ENCODE measurements at places on chromosomes 4 and X. TPM values are rescaled to one million over a fixed set of nuclear protein-coding genes. Genes with fewer than 3 reads are reported as not detected.

- H3K27me3 ChIP-seq: no peaks in the 10 kb centered on the region
- no peaks in the 10 kb centered on the region for H3K36me3 ChIP-seq
- no peak for DNase-seq
- no peak overlapping the region for H3K4me3 ChIP-seq
These were observed 581.2 kb upstream of the IGFBP7 start for GRCh38 chr4:57691370-57691769.

DNA sequence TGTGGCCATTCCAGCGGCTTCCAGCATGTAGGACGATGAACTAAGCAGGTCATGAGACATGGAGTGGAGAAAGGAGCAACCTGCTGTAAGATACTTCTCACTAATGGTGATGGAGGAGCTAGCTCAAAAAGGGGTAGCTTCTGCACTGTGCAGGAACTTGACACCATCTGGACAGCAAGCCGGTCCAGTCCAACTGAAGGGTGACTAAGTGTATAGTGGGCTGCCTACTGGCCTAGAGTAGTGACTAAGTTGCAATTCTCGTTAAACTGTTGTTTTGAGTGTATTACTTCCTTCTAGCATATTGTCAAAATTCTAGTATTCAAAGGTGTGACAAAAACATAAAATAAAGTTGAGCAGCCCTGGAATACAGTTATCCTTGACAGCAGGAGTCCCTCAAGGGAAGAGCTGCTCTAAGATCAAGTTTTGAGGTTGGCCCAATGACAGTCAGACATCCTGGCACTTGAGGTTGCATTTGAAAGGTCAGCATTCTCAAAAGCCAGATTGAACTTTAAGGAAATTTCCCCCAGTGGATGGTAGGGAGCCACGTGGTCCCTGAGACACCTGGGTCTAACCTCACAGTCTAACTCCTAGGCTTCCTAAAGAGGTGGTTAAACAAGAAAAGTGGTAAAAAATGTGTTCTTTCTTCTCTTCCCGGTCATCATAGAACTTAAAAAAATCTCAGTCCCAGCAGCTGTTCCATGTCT, 8.0 kb downstream of the CETN2 start:
- no peak for DNase-seq
- H3K4me1 ChIP-seq: no peaks in the 10 kb centered on the region
- no peak overlapping the region for H3K4me3 ChIP-seq
- peaks cover 10% of the 10 kb centered on the region for H3K27me3 ChIP-seq
- H3K36me3 ChIP-seq: no peaks in the 10 kb centered on the region

DNA sequence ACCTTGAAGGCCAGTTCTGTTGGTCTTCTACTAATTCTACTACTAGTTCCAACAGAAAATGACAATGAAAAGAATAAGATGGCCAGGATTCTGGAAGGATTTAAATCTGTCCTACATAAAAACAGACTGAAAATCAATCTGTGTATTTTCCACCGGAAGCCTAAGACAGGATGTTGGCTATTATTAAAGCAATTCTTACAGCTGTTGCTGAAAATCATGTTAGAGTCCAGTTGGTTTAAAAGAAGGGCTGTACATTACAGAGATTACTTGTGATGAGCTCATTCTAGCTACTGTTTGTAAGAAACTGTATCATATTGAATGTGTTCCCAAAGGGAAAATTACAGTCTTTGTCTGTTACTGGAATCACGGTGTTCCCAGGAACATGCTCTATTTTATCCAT, 54.8 kb upstream of the MAGEB16 start:
- H3K4me3 ChIP-seq: no peak overlapping the region
- H3K4me1 ChIP-seq: no peaks in the 10 kb centered on the region
- H3K27me3 ChIP-seq: no peaks in the 10 kb centered on the region
- DNase-seq: no peak

DNA sequence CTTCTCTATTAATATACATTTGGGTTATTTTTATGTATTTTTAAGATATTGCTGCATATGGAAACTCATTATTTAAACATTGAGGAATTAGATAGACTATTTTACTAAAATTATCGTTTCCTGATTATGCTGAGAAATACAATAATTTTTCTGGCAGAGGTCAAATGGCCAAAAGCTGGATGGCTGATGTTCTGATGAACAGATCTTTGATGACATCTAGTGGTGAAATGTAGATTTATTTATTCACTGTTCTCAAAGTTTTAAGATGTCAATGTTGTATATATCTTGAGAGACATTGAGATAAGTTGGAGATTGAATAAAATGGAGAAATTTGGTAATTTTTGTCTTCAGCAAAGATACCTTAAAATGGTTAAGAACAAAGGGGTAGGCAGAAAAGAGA, 96.2 kb downstream of the UGT8 start:
- H3K36me3 ChIP-seq: no peaks in the 10 kb centered on the region
- no peaks in the 10 kb centered on the region for H3K27me3 ChIP-seq
- no peak overlapping the region for H3K4me3 ChIP-seq
- no peak for DNase-seq
- peaks cover 9% of the 10 kb centered on the region for H3K4me1 ChIP-seq

- peaks cover 5% of the 10 kb centered on the region for H3K4me1 ChIP-seq
- no peak for DNase-seq
- no peaks in the 10 kb centered on the region for H3K27me3 ChIP-seq
- peak overlapping the region; percentile 87 for H3K27ac ChIP-seq
- peak overlapping the region; percentile 69 for H3K4me3 ChIP-seq
These were observed 848 bp upstream of the KCND1 start for GRCh38 chrX:48972220-48973164.

DNA sequence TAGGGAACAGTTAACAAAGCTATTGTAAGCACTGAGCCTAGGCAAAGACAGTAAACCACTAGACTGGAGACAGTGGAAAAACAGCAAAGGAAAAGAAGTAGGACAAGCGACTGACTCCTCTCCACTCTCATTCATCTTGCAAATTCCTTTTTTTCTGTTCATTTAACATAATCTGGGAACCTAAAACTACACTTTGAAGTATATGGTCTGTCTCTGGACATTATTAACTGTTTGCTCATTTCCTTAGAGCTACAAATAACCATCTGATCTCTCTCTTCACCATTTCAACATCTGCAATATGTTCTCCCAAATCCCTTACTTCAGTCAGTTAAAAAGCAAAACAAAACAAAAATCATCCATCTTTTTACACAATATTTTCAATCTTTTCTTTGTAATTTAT, 642 bp downstream of the HMGN5 start:
- no peaks in the 10 kb centered on the region for H3K27me3 ChIP-seq
- no peak for DNase-seq
- peak overlapping the region; percentile 91 for H3K4me3 ChIP-seq
- H3K27ac ChIP-seq: peak overlapping the region; percentile 98
- peaks cover 6% of the 10 kb centered on the region for H3K36me3 ChIP-seq

DNA sequence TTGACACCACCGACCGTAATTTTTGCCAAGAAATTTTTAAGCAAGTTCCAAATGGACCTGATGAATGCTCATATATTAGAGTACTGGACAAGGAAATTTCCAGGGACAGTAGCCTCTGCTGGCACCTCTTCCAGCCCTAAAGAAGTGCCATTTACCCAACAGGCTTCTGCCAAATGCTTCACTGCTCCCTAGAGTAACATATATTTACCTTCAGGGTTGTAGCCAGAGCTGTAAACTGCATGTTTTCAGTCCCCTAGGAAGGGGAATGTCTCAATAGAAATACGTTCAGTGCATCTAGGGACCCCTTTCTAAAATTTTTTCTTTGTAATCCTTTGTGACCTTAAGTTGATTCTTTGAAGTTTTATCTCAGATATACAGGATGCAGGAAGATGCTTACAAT, 143.1 kb upstream of the SMAD1 start:
- no peak overlapping the region for H3K27ac ChIP-seq
- no peaks in the 10 kb centered on the region for H3K36me3 ChIP-seq
- H3K4me3 ChIP-seq: no peak overlapping the region
- H3K27me3 ChIP-seq: no peaks in the 10 kb centered on the region
- DNase-seq: no peak

DNA sequence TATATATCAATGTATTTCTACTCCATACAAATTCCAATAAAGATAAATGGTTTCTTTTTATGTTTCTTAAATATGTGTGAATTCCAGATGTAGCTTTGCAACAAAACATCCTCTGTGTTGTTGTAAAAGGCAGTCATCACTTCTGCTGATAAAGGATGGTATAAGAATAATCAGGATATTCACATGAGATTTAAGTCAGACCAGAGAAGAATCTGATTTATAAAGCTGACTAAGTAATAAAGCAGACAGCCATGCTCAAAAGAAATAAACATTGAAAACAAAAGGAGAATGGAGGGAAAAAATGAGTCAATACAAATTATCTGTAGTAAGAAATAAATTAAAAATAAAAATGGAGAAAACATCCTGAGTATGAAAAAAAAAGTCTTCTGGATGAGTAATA, 27.0 kb upstream of the SLC7A11 start:
- H3K27ac ChIP-seq: no peak overlapping the region
- no peak overlapping the region for H3K4me3 ChIP-seq
- H3K36me3 ChIP-seq: no peaks in the 10 kb centered on the region
- no peak for DNase-seq
- peaks cover 2% of the 10 kb centered on the region for H3K4me1 ChIP-seq

- H3K36me3 ChIP-seq: no peaks in the 10 kb centered on the region
- no peak overlapping the region for H3K4me3 ChIP-seq
- DNase-seq: no peak
- H3K27ac ChIP-seq: no peak overlapping the region
- no peaks in the 10 kb centered on the region for H3K27me3 ChIP-seq
These were observed 20.9 kb upstream of the RAB40A start for GRCh38 chrX:103540145-103540544.

DNA sequence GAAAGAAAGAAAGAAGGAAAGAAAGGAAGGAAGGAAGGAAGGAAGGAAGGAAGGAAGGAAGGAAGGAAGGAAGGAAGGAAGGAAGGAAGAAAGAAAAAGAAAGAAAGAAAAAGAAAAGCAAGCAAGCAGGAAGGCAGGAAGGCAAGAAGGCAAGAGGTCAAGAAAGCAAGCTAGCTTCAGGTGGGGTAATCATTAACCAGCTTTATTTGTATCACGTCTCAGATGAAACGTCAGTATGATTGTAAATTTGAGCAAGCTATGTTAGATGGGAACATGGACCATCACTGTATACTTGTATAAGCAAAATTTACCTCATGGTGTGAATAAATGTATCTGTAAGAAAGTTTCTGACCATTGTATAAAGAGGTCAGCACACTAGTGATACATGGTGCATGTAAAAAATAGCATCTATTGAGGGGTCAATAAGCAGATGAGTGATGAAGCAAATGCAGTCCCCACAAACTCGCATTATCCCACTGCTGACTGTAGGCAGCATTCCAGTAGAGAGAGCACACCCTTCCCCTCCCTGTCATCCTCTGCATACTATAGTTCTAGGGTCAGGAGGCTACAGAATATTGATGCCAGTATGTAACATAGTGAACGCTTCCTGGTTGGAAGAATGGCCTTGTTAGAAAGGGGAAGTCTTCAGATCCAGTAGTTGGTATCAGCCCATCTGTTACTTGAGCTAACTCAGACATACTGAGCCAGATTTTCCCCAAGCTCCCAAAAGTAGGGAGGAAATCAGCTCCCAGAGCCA, 16.5 kb upstream of the KLHL34 start:
- no peak for DNase-seq
- H3K27me3 ChIP-seq: no peaks in the 10 kb centered on the region
- H3K4me1 ChIP-seq: peaks cover 3% of the 10 kb centered on the region
- peak overlapping the region; percentile 24 for H3K27ac ChIP-seq
- no peaks in the 10 kb centered on the region for H3K36me3 ChIP-seq
- no peak overlapping the region for H3K4me3 ChIP-seq

- H3K27me3 ChIP-seq: no peaks in the 10 kb centered on the region
- no peak for DNase-seq
- H3K4me1 ChIP-seq: peaks cover 34% of the 10 kb centered on the region
These were observed 141.3 kb downstream of the MGST2 start for GRCh38 chr4:139806929-139807328.

- no peaks in the 10 kb centered on the region for H3K36me3 ChIP-seq
- H3K27me3 ChIP-seq: no peaks in the 10 kb centered on the region
- DNase-seq: no peak
- H3K4me3 ChIP-seq: no peak overlapping the region
These were observed 323.6 kb upstream of the DIPK2B start for GRCh38 chrX:45524296-45524695.

DNA sequence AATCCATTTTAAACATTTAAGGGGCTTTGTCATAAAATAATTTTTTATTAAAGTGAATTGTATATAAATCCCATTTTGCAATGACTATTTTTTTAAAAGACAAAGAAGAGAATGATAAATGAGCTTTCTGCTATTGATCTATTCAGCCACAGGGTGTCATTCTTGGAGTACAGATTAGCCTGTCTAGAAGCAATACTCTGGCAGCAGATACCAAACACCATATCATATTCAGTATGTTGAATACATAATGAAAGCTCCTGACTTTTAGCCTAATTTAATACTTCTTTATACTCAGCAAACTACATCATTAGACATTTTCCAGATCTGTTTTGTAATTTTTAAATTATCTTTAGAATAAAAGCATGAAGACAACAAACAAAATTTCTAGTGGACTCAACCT, 496.3 kb downstream of the PDGFC start:
- DNase-seq: no peak
- H3K36me3 ChIP-seq: no peaks in the 10 kb centered on the region
- no peak overlapping the region for H3K4me3 ChIP-seq
- H3K27ac ChIP-seq: no peak overlapping the region

DNA sequence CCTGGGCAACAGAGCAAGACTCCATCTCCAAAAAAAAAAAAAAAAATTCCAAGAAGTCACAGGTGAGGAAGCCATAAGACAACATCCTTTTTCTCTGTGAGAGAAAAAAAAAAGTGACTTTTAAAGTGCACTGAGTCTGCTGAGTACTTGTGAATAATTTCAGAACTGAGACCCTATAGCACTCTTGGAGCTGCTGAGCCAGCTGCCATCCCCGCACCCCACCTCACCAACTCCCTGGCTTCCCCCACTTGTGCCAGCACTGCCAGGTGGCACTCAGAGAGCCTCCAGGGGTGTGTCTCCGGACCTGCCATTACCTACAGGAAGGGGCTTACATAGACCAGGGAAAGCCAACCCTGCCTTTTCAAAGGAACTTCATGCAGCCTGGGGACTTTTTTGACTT, 39.2 kb upstream of the HS3ST1 start:
- H3K27me3 ChIP-seq: no peaks in the 10 kb centered on the region
- H3K27ac ChIP-seq: no peak overlapping the region
- H3K4me1 ChIP-seq: peaks cover 11% of the 10 kb centered on the region
- no peak overlapping the region for H3K4me3 ChIP-seq

- no peak for DNase-seq
- H3K4me1 ChIP-seq: no peaks in the 10 kb centered on the region
- H3K4me3 ChIP-seq: no peak overlapping the region
These were observed 144.2 kb downstream of the PDLIM5 start for GRCh38 chr4:94595880-94596483.

DNA sequence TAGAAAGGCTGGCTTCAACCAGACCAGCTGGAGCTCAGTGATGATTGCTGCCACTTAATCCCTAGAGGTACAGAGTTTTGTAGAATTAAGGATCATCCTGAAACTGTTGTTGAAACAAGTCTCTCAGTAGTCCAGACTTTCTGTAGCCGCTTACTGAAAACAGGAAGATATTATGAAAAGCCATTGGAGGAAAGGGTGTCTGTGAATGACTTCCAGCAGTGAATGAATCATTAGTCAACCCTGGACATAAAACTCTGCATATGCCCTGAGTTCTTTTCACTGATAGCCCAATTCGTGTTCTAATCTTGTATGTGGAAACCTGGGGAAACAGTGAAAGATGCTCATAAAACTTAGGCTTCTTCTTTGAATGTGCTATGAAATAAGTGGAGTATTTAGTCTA, 14.8 kb downstream of the HOPX start:
- DNase-seq: no peak
- H3K27me3 ChIP-seq: peaks cover 38% of the 10 kb centered on the region
- no peaks in the 10 kb centered on the region for H3K36me3 ChIP-seq
- H3K27ac ChIP-seq: no peak overlapping the region
- H3K4me1 ChIP-seq: no peaks in the 10 kb centered on the region

Gene INTU
- 18.8 TPM for total RNA-seq

Gene CD99L2
- total RNA-seq: 19.2 TPM

Gene CLCN4
- total RNA-seq: 15.2 TPM

Gene PRKG2
- total RNA-seq: 3.3 TPM

Gene SASH3
- not detected for total RNA-seq

Gene IDUA
- total RNA-seq: 87.0 TPM

Measured in progenitor cell of endocrine pancreas (in vitro differentiated cells).